ENCODE measurements at places on chromosomes 13 and 19.

DNA sequence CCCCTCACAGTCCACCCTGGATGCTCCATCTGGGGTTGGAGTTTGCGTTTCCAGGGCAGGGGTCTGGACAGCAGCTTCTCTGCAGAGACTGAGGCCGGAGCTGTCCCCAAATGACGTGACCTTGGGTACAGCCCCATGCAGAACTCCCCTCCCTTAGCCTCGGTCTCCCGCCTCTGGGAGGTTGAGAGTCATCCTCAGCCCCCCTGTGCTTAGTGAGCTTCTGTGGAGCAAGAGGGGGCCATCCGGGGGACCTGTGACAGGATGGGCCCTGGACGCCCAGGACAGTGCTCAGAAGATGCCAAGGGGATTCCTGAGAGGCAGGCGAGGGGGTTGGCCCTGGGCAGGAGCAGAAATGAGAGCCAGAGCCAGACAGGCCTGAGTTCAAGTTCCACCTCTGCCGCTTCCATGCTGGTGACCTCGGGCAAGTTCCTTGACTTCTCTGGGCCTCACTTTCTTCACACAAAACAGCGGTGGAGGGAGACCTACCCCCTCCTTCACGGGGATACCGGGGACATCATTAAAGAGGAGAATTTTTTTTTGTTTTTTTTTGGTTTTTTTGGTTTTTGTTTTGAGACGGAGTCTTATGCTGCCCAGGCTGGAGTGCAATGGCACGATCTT, 20.3 kb downstream of the SMIM24 start:
- no peak for DNase-seq

- DNase-seq = no peak
These were observed 28.9 kb downstream of the ZFR2 start for GRCh38 chr19:3839941-3840340.

DNA sequence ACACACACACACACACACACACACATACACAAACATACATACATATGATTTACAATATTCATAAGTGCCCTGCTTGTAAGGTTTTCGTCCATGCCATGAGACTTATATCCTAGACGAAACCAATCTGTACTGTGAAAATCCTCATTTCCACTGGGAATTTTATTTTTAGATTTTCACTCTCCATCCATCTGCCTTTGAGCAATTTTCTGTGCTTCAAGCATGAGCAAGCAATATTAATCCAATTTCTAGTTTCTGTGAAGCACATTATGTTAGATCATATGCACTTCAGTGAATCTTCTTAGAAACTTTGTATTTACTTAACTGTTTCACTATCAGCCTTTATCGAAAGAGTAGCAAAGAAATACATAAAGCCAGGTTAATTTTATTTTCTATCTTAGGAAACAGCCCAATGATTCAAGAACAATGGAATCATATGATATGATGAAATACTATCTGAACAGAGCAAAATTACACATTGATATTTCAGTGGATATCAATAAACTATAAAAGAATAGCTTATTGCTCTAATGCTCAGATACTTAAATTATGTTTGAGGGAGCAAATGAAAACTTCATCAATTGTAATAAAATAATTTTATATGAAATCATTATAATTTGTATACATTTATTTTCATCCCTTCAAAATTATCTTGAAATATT, 1100.7 kb upstream of the MIR17HG start:
- DNase-seq = no peak

DNA sequence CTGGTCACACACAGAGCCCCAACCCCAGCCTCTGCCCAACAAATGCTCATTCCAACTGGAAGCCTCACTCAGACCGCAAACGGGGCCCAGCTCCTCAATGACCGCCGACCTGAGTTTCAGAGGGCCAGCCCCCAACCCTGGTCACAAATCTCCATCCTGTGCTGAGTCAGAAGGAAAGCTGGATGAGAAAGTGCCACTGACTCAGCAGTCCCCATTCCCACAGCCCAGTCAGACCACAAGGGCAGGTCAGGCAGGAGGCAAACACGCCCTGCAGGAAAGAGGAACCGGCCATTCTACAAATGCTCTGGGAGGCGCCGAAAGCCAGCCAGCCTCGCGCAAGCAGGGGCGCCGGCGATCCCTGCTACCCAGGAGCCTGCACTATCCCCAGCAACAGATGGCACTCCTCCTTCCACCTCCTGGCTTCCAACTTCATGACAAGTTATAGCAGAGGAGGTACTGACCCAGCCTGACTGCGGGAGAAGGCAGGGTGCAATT, 14.1 kb upstream of the PRKD2 start:
- no peak for DNase-seq

DNA sequence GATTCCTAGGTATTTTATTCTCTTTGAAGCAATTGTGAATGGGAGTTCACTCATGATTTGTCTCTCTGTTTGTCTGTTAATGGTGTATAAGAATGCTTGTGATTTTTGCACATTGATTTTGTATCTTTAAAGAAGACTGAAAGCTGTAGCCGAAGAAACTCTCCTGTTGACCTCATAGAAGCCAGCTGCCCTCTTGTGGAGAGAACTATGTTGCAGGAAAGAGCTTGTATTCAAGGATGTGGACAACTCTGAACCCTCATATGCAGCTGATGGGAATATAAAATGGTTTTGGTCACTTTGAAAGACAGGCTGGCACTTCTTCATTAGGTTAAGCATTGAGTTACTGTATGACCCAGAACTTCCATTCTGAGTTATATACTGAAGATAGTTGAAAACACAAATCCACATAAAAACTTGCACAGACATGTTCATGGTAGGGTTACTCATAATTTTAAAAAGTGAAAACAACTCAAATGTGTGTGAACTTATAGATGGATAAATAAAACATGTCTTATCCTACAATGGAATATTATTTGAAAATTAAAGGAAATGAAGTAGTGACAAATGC, 65.8 kb upstream of the SLITRK6 start:
- no peak for DNase-seq

DNA sequence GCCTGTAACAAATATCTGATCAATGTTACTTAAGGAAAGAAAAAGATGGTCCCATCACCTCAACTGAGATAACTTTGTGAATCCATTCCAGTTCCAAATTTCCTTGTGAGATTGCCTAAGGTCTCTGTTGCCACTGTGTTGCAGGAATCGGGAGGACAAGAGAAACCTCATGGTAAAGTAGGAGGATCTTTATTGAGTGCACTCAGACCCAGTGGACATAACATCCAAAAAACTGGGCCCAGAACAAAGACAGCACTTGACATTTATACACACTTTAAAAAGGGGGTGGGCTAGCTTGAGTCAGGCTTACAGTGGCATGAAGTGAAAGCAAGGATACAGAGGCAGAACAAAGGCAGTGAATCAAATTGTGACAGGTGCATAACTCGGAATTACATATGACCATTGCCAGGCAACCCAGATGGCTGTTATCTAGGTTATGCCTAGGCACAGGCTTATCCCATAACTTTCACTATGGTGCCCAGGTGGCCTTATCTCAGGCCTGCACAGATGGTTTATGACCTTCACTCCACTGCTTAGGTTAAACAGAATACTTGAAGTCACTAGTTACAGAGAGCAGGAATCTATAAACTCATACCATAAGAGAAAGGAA, 459.4 kb upstream of the PCDH20 start:
- no peak for DNase-seq

DNA sequence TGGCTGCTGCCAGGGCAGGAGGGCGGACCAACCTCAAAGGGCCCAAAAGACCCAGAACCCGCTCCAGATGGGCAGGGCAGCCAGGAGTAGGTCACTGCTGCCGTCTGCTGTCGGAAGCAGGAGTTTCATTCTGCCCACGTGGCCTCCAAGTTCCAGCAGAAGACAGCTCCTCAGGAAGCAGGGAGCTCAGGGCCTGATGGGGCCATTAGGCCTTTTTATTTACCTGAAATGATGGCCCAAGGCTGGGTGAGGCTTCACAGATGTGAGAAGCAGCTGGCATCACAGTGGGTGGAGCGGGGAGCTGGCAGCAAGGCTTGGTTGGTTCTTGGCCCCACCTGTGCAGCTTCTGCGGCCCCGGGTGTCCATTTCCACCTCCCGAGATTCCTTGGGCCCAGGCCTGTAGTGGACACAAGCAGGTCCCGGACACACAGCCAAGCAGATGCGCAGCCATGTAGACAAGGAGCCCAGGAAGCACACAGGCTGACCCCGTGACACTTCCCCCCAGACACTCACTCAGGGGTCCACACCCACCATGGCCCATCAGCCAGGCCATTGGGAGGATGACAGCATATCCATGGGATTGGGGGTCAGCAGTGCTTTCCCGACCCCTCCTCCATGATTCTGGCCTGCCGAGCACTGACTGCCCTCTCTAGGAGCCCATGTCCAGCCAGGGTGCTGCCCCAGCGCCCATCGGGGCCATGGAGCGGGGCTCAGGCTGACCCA, 26.4 kb downstream of the C13orf46 start:
- DNase-seq = no peak

- no peak for DNase-seq
These were observed 3.6 kb downstream of the SEMA6B start for GRCh38 chr19:4555657-4556561.

GRCh38 chr19:30180691-30181090, 191.5 kb upstream of the ZNF536 start:
- no peak for DNase-seq

- no peak for DNase-seq
These were observed 72.6 kb upstream of the C13orf46 start for GRCh38 chr13:114046431-114046975.
